GM12865 (cell line): ENCODE measurements at places on chromosomes 13 and 19.
A peak's percentile ranks its signal among the peaks of the same experiment; 100 is the strongest.

DNA sequence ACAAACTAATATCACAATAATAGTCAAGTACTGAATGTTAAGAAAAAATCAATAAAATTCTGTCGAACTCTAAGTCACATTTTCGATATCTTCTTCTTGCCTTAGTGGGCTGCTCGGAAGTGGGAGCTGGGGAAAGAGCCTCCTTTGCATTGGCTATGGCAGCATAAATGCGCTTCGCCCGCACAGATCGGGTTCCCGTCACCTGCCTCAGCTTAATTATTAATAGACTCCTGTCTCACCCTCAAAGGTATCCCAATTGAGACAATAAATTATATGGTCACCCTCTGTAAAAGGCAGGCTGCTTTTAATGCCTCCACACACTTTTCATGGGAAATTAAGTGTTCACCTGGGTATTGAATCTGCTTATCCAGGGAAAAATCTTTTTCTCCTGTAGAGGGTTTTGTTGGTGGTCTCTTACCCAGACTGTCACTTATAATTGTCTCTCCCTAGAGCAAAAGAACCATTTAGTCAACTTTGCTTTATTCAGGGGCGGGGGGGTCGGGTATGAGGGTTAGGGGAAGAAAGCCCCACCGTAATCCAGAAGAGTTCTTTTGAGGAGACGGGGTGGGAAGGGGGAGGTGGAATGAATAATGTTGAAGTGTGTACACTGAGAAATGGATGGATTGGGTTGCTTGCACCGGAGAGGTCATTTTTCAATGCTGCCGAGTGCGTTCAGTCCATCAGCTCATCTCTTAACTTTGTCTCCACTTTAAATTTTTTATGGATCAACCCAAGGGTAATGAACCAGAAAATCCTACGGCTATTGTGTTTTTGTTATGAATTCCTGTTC lies 682.6 kb upstream of the SGCG start:
- DNase-seq, result no peak

DNA sequence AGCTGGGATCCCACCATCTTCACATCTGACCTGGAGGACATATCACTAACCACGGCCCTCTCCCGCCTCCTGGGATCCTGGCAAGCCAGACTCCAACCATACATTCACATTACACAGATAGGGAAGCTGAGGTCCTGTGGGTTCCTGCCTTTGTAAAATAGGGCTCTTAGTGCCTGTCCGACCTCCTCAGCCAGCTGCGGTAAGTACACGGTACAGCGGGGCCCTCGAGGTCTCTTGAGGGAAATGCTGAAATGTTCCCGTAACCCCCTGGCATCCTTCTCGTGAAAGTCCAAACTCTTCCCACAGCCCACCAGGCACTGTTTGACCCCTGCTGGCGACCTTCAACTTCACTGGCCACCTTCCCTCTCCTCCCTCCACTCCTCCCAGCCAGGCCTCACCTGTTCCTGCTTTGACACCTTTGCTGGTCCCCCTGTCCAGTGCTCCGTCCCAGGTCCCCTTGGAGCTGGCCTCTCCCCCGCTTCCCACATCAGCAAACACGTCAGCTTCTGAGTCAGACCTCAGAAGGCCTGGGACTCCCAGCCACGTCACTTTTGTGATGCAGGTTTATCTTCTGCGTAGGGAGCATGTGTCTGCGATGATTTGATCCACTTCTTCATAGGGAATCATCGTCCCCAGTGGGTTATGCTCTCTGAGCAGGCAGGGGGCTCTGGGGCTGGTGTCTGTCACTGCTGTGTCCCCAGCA lies 8.8 kb upstream of the GNG7 start:
- DNase-seq, result no peak

- no peak for DNase-seq
Observed at GRCh38 chr19:52028780-52029123, 573 bp upstream of the ZNF614 start.

GRCh38 chr13:44903574-44903985 lies 85.7 kb downstream of the NUFIP1 start:
- DNase-seq, result no peak

- DNase-seq, result no peak
Observed at GRCh38 chr19:13353625-13354024, 152.7 kb downstream of the CACNA1A start.

- DNase-seq, result no peak
Observed at GRCh38 chr13:27977476-27978300, 8.6 kb upstream of the CDX2 start.

- DNase-seq, result peak; percentile 74
Observed at GRCh38 chr19:36488846-36489117, 579 bp downstream of the ZNF566 start.

DNA sequence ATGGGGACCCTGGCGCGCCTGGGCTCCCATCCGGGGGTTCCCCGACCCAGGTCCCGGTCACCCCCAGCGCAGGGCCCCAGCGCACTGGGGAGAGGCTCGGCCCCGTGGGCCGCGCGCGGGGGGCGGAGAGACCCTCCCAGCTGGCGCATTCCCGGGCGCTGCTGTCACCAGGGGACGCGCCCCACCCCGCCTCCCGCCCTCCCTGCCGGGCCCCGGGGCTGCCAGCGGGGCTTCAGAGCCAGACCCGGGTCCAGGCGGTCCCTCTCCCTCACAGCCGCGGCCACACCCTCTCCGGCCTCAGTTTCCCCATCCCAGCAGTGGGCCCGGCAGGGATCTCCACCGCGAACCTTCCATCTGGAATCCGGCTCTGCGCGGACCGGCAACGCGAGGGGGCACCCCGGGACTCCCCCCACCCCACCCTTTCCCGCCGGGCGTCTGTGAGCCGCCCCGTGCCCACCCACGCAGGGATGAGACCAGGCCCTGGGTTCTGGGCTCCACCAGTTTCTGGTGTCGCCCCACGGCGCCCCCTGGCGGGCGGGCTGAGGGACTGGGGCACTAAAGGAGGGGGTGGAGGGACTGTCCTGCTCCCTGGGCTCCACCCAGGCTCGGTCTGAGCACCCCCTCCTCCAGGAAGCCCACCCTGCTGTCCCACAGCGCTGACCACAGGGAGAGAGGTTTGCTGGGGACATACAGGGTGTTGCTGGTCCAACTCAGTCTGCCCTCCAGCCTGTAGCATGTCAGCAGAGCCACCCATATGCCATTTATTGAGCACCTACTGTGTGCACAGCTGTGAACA lies 878 bp upstream of the ADAMTSL5 start:
- DNase-seq, result peak; percentile 63

GRCh38 chr19:41701401-41702075 lies 6.9 kb upstream of the CEACAM5 start:
- no peak for DNase-seq

- no peak for DNase-seq
Observed at GRCh38 chr19:37899966-37900365, 6.4 kb downstream of the WDR87 start.

- DNase-seq, result no peak
Observed at GRCh38 chr13:83829810-83830209, 52.5 kb downstream of the SLITRK1 start.

DNA sequence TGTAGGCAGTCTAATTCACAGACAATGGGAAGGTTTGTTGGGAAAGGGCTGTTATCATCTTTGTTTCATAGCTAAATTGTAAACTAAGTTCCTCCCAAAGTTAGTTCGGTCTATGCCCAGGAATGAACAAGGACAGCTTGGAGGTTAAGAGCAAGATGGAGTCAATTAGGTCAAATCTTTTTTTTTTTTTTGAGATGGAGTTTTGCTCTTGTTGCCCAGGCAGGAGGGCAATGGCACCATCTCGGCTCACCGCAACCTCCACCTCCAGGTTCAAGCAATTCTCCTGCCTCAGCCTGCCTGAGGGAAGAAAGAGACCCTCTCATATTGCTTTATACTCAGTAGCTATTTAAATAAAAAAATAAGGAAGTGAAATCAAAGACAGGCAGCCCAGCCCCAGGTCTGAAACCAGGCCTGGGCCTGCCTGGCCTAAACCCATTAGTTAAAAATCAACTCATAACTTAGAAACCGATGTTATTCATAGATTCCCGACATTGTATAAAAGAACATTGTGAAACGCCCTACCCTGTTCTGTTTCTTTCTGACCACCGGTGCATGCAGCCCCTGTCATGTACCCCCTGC lies 297.4 kb upstream of the SGCG start:
- peak; percentile 53 for DNase-seq

DNA sequence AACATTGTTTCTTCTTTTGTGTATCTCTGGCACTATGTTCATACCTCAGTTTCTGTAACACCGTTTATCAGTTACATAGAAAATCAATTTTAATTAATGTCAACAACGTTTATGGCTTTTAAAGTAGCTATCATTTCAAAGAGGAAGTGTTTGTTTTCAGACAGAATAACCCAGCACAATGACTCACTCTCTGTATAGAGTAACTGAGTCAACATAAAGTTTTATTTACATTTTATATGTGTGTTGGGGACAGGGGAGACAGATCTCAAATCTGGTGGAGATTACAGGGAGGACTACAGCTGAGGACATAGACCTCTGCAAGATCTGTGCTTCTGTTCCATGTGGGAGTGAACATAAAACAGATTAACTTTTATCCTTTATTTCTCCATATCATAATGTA lies 2590.1 kb downstream of the PCDH9 start:
- no peak for DNase-seq

GRCh38 chr19:11138601-11139300 lies 16.8 kb downstream of the SPC24 start:
- DNase-seq, result no peak

GRCh38 chr19:12544401-12544876 lies 6.8 kb downstream of the ZNF564 start:
- no peak for DNase-seq

DNA sequence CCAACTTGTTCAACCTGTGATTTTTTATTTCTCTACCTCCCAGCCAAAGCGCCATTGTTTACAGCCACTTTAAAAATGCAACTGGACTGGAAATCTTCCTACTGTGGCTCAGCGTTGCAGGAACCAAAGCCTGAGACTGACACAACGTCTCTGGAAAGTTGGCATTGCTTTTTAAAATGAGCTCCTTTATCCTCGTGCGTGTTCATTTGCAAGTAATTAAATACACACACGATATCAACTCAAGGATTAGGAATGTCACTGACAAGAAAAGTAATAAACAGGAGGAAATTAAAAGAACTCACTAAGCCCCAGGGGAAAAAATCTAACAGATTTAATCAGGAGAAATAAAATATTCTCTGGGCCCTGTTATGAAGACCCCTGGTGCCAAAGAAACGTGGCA lies 184.6 kb upstream of the IRS2 start:
- no peak for DNase-seq

DNA sequence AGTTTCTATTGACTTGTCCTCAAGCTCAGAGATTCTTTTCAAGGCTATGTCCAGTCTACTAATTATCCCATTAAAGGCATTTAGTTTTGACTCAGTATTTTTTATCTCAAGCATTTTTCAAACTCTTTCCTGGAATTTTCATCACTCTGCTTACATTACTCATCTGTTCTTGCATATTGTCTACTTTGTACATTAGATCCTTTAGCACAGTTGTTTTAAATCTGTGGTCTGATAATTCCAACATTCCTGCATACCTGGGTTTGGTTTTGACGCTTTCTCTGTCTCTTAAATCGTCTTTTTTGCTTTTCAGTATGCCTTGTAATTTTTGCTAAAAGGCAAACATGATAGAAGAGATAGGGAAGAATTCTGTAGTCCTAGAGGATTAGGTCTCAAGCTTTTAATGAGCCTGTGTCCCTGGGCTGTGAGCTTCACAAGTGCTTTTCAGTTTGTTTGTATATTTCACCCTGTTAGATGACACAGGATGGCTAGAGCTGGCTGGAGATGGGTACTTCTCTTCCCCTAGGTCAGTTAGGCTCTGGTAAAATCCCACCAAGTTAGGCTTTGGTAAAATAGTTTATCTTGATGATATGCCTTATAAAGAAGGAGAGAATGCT lies 46.1 kb upstream of the GPC6 start:
- DNase-seq, result no peak

GRCh38 chr19:51882518-51882917 lies 5.2 kb downstream of the ZNF577 start:
- no peak for DNase-seq

DNA sequence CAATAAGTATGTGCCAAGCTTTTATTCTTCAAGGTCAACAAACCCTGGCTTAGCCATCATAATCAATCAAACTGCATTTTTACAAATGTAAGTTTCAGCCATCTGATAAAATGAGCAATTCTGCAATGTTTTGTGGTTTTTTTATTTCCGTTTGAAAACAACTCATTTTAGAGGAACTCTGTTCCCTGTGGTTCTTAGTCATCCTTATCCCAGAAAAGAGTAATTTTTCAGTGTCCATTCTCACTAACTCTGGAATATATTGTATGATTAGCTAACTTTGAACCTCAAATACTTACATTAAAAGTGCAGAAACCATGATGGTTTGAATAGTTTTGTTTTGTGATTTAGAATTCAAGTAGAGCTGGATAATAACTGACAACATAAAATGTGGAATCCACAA lies 87.6 kb downstream of the IRS2 start:
- DNase-seq, result no peak

DNA sequence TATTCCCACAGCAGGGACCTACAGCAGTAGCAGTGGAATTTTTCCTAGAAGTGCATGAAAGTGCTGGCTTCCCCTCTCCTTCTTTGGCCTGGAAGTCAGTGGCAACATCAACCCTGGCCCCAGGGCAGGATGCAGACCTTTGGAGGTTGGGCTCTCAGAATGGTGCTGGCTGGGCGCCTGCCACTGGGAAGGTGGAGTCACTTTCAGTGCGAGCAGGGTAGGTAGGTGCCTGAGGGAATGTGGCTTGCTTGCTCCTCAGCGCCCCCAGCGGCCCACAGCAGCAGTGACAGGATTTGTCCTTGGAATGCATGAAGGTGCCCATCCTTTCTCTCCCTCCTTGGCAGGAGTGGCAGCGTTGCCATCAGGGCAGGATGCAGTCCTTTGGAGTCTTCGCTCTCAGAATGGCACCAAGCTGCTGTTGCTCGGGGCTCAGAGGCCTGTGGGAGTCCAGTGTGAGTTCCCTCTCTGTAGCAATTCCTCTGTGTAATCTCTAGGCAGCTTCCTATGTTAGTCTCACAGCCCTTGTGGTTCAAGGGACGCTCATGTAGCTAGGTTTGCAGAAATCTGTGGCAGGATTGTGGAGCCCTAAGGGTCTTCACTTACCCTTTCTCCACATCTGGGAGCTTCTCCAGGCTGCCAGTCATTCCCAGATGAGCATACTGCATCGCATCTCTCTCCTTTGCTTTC lies 354.4 kb upstream of the DACH1 start:
- DNase-seq, result peak; percentile 27

- no peak for DNase-seq
Observed at GRCh38 chr19:7720351-7720750, 11.6 kb downstream of the CLEC4G start.
